ENCODE measurements at places on chromosomes 7 and 10.

DNA sequence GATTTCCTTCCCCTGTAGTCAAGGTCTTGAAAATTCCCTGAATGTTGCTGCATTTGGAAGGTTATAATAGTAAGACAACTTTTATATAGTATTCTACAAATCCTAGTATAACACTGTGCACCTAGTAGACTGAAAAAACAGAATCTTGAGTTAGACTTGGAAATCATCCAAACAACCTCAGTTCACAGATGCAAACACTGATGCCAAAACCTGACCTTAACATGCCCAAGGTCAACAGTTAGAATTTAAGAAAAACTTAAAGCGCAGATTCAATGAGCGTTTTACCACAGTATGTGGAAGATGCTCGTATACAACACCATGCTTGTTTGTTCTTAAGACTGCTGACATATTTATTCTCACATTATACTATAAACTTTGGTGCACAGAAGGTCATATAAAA lies 3.0 kb downstream of the PIP4K2A start:
- peak; percentile 62 for DNase-seq

GRCh38 chr10:8054244-8054493 lies 319 bp upstream of the GATA3 start:
- DNase-seq, result no peak

DNA sequence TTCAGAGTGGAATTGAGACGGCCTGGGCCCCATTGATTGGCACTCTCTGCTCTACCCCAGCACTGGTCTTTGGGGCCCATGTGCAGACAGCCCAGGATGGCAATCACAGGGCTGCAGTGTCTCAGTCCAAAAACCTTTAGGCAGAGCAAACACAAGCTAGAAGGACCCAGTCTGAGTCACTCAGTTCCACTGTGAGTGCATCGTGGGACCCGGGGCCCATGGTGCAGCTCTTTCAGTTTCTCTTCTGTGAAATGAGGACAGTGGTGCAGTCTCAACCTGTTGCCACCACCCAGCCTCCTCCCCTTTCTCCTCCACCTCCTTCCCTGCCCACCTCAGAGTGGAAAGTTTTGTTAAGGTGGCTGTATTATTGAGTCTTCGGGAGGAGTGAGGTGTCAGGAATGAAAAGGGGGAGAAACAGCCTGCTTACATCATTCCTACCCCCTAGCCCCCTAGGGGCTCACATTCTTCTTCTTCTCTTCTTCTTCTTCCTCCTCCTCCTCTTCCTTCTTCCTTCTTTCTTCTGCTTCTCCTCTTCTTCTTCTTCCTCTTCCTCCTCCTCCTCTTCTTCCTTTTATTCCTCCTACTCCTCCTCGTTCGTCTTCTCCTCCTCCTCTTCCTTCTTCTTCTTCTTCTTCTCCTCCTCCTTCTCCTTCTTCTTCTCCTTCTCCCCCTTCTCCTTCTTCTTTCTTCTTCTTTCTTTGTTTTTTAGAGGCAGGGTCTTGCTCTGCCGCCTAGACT lies 19.5 kb upstream of the CARD11 start:
- DNase-seq, result no peak

DNA sequence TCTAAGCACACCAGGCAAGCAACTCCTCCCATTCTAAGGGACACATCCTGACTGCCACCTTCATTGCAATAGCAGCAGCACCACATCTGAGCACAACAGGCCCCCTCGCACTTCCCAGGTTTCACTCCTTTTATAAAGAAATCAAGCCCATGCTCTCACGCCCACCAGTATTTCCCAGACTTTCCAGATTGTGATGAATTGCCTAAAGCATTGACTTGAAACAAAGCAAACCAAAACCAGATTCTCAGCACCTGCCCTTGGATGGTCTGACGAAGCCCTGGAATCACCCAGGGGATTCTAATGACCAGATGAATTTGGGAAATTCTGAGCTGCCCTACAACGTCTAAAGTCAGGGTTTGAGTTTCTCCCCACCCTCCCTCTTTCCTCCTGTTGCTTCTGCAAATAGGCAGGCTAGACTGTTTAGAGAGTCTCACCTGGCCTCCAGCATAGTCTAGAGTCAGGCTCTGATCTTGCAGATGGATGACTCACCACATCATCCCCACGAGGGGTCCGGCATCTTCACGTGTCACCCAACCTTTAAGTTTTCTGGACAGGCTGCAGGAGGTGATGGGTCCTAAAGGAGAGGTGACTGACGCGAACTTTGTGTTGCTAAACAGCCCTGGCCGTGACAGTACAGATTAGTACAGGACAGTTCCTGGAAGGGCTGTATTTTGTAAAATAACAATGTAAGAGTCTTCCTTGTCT lies 198.0 kb downstream of the SKIDA1 start:
- no peak for DNase-seq

GRCh38 chr10:86758189-86759072 lies 2.0 kb downstream of the BMPR1A start:
- DNase-seq, result no peak

- no peak for DNase-seq
These were observed 36.8 kb downstream of the RTKN2 start for GRCh38 chr10:62231805-62232204.

DNA sequence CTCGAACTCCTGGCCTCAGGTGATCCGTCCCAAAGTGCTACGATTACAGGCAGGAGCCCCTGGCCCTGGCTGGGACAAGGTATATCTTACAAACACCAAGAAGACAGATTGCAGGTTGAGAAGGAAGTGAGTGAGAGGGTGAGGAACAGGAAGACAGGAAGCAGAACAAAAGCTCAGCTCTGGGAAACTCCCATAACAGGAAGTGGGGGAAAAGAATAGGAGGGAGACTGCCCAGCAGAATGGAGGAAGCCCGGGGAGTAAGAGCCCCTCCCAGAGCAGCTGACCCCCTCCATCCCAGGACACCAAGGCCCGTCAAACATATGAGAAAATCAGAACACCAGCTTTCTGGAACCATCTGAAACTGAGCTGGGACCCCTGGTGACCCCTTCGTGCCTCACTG lies 2.9 kb downstream of the TECPR1 start:
- DNase-seq, result no peak

- no peak for DNase-seq
These were observed 21.4 kb upstream of the UNC5B start for GRCh38 chr10:71191019-71191418.

GRCh38 chr7:26397796-26398426 lies 106.2 kb downstream of the SNX10 start:
- DNase-seq, result peak; percentile 48

GRCh38 chr7:51601461-51601860 lies 284.9 kb upstream of the COBL start:
- DNase-seq, result no peak

GRCh38 chr7:32453341-32454011 lies 36.7 kb downstream of the LSM5 start:
- no peak for DNase-seq

DNA sequence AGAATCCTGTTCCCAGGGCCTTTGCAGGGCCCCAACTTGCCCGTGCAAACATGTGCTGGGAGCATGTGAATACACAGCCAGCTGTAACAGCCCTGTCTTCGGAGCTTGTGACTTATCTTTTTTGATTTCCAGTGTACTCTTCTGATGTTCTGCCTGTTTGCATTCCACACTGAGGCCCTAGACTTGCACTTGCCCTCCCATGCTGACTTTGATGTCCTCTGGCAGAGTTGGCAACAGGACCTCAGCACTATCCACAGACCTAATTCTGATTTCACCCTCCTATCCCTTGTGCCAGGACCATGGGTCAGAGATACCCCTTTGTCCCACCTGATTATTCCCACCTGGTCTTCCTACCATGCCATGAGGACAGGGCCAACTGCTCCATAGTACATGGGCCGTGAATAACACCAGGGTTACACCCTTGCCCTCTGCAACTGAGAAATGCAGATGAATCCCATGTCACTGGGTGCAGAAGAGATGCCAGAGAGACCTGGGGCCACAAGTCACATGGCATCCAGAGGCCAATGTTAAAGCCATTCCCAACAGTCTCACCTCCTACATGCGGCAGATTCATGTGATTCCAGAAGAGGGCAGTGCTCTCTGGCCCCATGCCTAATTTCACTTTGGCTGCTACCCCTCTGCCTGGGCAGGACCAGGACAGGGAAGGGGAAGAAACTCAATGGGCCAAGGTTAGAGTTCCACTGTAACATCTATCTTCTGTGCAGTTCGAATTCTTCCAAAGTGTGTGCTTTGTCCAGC lies 43.0 kb downstream of the SCRN1 start:
- peak; percentile 24 for DNase-seq

DNA sequence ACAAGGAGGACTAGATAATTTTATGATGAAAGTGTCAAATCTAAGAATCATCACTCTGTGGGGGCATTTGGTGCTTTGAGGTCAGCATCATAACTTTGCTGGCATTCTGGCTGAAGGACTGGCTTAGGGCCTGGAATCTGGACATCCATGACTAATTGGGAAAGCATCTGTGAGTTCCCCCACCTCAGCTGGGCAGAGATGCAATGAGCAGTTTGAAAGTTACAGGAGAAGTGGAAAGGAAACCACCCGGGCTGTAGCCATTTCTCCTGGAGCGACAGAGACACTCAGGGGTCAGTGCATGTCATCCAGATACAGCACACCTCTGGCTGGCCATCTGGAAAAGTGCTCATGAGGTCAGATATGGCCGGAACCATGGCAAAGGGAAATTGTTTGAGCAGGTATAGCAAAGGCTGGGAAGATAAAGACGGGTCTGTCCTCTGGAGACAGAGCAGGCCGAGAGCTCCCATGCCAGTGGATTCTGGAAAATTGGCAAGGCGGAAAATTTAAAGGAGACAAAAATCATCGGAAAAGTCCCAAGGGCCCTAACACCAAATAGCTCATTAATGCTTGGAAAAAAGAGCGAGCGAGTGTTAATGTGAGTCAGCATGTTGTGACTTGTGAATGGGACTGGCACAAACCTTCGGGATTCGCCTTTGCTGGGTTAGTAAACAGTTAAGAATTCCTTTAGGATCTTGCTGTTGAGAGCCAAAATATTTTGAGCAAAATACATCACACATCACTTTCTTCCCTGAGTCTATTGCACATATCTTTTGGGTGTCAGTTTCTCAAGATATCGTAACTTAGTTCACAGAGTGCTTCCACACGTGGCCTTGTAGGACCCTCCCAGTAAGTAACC lies 188.4 kb upstream of the AGK start:
- DNase-seq, result no peak

DNA sequence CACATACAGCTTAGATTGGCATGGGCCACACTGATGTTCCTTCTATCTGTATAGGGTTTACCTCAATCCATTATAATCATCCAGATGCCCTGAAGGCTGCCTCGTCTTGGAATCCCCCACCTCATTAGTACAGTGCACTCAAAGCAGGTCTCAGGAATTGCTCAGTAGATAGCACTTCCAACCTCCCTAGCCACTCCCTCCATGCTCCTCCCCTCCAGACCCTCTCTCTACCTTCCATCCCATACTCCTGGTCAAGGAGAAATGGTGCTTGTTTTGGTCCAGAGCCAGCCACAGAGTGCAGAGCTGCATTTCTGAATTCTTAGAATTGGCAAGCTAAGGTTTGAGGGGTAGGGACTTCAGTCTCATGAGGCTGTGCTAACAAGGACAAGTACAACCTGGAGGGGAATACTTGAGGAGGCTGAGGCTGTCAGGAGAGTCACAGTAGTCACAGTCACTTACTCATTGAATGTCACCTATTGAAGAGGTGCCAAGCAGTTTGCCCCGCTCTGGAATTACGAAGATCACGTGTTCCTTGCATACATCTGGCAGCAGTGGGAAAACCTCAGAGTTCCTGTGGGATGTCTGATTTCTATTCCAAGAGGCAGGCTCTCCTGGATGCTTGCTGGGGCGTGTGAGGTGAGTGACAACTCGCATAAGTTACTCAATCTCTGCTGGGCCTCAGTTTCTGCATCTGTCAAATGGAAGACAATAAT lies 60.7 kb upstream of the ZNF746 start:
- DNase-seq, result no peak

DNA sequence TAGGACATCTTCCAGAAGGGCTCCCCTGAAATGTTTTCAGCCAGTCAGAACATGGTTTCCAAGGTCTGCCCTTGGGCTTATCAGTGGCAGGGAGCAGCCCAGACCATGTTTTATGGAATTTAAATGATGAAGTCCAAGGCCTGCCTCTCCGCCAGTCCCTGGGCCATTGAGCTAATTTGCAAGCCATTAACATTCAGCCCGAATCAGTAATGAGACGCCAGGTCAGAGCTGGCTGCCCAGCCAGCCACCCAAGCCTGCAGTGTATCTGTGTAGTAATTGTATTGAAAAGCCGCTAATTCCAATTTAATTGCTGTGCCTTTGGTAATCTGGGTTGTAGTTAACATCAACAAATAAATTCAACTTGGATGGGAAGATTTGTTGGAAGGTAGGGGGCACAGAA lies 131.4 kb downstream of the PAXIP1 start:
- DNase-seq, result no peak

DNA sequence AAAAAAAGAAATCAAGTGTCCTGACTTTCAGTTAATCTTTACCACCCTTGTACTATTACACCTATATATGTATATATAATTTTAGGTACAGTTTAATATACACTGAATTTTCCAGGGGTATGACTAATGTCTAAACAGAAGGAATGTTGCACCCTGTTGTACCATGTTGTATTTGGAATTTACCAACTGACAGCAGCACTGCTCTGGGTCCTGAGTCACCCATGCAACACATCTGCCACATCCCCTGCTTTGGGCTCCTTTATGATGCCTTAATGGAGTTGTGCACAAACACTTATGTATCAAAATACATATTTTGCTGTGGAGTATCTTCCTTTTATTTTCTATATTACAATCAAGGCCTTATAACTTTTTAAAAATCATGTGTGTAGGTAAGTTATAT lies 21.2 kb downstream of the YAE1 start:
- no peak for DNase-seq

DNA sequence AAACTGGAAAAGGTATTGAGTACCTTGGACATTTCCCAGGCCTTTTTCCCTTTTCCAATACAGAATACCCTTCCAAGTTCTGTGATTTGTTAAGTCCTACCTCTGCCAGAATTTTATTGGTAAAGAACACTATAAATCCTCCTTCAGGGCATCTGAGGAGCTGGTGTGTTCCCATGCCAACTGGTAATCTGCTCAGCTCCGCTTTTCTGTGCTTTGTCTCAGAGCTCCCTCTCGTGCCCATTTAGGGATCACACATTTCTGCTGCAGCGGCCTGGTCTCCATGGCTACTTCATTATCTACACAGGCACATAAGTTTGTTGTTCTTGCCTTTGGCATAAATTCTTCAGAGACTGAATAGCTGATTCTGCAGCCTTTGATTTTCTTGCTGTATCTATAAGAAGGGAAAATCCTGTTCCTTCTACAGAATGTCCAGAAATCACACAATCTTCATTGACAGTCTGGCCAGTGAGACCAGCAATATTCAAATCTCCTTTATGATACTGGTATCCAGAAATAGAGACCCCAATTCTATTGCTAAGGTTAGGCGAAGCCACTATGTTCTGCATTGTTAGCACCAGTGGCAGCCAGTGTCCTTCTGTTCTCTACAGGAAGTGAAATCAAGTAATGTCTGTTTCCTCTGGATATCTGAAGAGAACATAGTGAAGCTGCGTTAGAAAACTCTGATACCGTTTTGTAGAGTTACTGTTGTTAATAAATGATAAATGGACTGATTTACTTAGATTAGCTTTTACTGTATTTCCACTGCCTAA lies 51.9 kb downstream of the DENND11 start:
- DNase-seq, result peak; percentile 79

Measured in erythroblast (primary cell).